ENCODE measurements at places on chromosomes 13 and 19.

GRCh38 chr13:46324976-46325375 is 62.1 kb downstream of the RUBCNL start:
- no peak for DNase-seq

DNA sequence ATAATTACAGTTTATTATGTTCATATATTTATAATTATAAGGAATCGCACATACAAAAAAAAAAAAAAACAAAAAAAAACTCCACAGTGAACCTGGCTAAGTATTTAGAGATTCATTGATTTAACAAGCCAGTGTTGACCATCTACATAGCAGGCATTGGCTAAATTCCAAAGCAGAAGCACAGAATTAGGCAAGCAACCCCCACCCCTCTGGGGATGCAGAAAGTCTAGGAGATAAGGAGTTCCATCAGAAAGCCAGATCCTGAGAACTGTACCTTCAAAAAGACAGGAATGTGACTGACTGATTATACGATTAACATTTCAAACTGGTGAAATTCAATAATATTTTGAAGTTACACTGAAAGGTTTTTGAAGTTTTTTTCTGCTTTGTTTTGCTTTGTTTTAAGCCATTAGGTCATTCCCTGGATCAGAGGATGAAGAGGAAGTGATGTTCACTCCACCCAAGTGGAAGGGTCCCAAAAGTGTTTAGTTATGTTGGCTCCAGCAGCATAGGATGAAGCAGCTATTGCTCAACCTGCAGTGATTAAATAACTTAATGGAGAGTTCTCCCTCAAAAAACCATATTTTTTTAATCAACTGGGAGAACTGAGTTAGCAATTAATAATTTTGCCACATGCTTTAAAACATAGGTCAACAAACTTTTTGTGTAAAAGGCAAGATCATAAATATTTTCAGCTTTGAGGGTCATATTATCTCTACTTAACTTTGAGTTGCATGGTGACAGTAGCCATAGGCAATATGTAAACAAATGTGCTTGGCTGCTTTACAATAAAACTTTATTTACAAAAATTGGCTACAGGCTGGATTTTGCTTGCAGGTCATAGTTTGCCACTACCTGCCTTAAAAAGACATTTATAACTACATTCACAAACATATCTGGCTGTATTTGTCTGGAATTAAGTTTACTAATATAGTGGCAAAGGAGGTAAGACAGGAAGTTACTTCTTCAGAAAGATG is 49.6 kb downstream of the DOCK9 start:
- no peak for DNase-seq

- no peak for DNase-seq
These were observed 44.2 kb downstream of the SERTM1 start for GRCh38 chr13:36717966-36718545.

GRCh38 chr13:79108914-79109643 is 297.0 kb downstream of the RBM26 start:
- DNase-seq: no peak

DNA sequence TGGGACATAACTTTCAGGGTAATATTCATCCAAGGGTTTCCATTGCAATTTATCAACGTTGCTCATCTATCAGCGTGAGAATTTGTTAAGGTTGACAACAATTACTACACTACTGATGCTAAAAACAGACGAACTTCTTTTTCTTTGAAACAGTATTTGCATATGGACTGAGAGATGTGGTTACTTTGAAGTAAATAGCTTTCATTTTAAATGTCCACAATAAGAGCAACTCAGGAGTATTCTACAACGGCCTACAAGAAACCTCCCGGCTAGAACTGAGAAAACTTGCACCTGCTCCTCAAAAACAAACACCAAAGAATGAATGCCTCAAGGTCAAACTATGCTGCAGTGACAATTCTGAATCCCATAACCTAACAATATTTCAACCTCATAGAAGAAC is 238.4 kb downstream of the IRS2 start:
- DNase-seq: no peak

- no peak for DNase-seq
These were observed 2.6 kb downstream of the FGF9 start for GRCh38 chr13:21673539-21673788.

DNA sequence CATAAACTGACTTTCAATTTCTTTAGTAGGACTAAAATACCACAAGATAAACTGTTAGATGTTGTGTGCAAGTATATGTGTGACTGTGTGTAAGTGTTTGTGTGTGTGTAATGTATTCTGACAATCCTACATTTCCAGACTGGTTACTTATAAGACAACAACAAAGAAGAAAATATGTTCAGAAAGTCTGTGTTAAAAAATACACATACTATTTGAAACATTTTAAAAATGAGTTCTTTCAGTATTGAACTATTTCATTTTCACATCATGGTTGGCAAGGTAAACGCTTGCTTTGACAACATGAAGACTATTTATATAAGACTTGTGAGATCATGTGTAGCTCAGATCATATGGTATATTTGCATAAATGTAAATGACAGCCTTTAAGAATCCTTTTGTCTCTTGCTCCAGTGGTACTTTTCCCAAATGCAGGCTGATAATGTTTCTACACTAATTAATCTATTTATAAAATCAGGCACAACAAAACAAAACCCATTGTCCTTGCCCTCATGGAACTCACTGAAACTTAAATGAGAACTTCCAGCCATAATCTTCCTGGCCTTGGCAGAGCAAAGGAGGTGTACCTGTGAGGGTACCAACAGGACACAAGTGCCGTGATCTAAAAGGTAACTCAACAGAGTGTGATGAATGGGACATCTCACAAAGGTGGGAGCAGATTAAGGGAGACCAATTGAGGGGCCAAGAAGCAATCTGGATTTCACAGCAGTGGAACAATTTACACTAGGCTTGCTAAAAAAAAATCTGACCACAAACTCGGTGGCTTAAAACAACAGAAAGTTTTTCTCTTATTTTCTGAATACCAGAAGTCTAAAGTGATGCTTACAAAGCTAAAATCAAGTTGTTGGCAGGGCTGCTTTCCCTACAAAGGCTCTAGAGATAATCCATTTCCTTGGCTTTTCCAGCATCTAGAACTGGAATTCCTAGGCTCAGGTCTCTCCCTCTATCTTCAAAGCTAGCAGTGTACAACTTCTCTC is 349.0 kb downstream of the TBC1D4 start:
- no peak for DNase-seq

- peak; percentile 95 for DNase-seq
These were observed 10.6 kb downstream of the FUT6 start for GRCh38 chr19:5828661-5829566.

GRCh38 chr19:48403606-48404005 is 10.1 kb downstream of the GRIN2D start:
- DNase-seq: peak; percentile 92

DNA sequence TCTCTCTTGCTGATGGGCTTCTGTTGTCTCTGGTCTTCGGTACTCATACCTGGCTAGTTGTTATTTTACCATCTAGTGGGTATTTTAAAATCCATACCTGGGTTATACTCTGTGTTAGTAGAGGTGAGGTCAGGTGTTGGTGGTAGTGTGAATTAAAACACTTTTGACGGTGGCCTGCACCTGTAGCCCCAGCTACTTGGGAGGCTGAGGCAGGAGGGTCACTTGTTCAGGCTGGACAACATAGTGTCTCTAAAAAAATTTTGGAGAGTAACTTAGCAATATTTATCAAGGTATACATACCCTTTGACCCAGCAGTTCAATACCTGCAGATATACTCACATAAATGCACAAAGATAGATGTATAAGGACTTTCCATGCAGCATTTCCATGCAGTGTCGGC is 55.4 kb downstream of the GSX1 start:
- DNase-seq: no peak

Data from H7 (cell line).